ENCODE measurements at places on chromosomes 1 and 21.

- DNase-seq: no peak
These were observed 118.6 kb downstream of the AKT3 start for GRCh38 chr1:243731301-243731891.

- DNase-seq: peak; percentile 98
These were observed 58.6 kb downstream of the DDR2 start for GRCh38 chr1:162690672-162691434.

- peak; percentile 71 for DNase-seq
These were observed 31.5 kb upstream of the C1orf198 start for GRCh38 chr1:230899841-230900251.

DNA sequence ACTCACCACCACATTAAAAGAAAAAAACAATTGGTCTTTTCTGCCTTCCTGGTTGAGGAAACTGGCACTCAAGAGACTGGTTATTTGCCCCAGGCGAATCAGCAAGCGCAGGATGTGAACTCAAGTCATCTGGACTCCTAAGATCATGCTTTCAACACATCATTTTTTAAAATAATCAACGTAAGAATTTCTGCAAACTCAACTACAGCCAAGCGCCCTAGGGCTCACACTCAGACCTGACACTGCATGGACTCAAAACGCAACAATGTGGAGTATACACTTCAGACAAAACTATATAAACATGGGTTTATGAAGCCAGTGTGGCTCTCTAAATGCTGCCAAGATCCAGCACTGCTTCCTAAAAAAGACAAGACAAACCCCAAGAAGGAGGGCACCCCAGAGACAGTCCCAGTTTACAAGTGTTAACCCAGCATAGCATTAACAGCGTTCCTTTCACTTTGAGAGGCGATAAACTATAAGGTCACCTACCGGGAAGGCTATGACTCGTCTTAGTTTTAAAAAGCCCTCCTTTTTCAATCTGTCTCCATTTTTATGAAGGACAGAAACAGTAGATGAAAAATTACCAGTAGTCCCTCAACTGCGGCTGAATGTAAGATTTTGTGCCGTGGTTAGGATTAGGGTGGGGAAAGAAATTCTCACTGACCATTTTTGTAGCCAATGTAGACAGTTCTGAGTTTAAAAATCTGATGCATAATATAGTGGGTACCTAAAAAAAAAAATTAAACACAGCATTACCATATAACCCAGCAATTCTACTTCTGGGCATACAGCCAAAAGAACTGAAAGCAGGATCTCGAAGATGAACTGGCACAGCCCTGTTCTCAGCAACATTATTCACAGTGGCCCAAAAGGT, 54.8 kb downstream of the SIPA1L2 start:
- no peak for DNase-seq

DNA sequence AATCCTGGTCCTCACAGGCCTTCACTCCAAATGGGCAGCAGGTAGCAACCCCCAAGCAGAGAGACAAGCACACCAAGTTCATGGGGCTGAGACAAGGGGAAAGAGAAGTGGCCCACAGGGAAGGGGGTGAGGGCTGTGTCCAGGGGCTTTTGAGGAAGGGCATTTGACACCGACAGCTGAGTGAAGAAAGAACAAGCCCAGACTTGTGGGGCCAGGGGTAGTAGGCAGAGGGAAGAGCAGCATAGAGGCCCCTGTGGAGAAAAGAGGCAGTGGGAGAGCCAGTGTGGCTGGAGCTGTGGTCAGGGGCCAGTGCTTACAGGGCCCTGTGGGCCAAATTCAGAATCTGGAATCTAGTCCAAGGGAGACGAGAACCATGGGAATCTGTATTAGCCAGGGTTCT, 85.4 kb downstream of the IGSF21 start:
- DNase-seq: no peak

DNA sequence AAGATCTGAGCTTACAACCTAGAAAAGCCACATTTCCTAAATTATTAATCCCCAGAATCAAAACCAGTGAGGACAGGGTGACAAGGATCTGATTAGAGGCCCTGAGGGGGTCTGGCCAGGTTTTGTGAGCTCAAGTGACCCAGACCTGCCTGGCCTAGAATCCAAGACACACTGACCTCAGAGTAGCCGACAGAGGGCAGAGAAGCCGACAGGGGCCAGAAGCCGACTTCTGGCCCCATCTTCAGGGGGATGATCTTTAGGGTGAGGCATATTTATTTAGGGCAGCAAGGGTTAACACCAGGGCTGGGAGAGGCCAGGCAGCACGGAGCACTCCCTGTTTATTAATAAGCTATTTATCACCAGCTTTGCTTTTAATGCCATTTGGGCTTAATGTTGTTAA, 45.3 kb downstream of the CASZ1 start:
- DNase-seq: no peak

- DNase-seq: no peak
These were observed 20.0 kb upstream of the CLIC4 start for GRCh38 chr1:24725209-24725651.
